ENCODE measurements at places on chromosomes 5 and 9.
A peak's percentile ranks its signal among the peaks of the same experiment; 100 is the strongest.

DNA sequence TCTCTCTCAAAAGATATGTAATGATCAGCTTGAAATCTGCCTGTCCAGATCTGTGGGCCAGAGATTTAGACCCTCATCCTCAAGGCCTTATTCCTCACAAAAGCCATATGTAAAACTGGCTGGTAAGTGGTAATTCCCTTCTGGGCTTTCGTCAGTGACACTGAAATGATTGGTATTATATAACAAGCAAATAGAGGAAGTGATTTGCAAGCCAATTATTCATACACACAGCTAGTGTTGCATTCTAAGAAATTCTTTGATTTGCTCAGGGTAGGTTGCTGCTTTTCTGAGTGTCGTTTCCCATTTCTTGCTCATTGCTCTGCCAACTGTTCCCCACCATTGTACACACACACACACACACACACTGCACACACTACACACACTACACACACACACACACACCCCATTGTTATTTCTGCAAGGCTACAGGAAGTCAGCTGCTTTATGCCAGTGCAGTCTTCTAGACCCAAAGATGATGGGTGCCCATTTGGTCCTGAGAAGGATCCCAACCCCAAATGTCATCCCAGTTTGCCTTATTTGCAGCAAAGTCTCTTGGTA, 76.8 kb downstream of the PRLR start:
- no peak for DNase-seq

DNA sequence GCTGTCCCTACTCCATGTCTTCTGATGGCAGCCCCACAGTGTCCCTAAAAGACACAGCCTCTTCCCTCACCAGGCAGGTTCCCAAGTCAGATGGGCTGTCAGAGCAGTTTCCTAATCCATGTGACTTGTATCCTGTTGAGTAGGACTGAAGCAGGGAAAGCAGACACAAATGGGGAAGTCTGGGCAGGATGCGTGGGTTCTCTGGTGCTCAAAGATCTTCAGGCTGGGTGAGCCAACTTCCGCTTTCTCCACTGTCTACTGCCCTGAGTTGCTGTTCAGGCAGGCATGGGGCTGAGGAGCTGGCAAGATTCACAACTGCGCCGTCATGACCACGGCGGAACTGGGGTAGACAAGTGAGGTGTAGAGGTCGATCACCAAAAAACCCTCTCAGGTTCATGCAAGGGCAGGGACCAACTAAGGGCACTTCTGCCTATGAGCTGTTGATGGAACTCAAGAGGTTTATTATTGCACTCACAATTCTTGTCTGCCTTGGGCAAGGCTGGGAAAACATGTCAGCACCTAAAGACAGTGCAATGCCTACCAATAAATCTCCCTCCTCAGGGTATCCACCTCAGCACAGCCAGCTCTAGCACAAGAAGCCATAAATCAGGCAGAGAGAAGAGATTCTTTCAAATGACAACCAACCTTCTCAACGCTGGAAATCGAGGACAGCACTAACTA, 83.4 kb downstream of the RAPGEF1 start:
- DNase-seq = no peak

GRCh38 chr9:114469091-114469853, 36.0 kb downstream of the WHRN start:
- no peak for DNase-seq

DNA sequence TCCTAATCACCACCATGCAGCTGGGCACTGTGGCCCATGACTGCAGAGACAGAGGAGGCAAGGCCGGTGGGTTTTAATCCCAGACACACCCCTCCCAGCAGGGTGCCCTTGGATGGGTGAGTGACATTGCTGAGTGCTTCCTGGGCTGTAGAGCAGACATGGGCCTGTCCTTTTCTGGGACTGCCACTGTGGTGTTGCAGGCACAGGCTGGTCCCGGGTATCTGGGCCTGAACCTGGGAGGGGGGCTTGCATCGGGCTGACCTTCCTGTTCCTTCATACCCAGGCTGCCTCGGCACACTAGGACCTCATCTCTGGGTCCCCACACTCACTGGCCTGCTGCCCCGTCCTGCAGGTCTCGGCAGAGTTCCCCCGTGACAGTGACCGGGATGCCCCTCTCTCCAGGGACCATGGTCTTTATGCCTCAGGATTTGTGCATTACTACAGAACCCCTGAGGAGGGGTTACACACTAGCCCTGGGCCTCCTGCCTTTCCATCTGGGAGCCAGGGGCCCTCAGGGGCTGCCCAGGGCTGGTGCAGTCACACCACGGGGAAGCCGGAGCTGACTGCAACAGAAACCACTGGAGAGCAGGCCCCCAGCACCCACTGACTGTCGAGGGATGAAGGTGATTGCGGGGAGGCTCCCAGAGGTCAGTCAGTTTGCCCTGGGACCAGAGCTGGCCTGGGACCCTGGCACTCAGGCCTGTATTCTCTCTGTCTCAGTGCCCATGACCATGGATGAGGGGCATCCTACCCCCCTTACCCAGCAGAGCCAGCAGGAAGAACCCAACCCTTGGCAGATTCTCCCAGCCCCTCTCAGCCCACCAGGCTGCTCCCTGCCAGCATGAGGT, 8.9 kb upstream of the SLC25A48 start:
- DNase-seq = no peak

DNA sequence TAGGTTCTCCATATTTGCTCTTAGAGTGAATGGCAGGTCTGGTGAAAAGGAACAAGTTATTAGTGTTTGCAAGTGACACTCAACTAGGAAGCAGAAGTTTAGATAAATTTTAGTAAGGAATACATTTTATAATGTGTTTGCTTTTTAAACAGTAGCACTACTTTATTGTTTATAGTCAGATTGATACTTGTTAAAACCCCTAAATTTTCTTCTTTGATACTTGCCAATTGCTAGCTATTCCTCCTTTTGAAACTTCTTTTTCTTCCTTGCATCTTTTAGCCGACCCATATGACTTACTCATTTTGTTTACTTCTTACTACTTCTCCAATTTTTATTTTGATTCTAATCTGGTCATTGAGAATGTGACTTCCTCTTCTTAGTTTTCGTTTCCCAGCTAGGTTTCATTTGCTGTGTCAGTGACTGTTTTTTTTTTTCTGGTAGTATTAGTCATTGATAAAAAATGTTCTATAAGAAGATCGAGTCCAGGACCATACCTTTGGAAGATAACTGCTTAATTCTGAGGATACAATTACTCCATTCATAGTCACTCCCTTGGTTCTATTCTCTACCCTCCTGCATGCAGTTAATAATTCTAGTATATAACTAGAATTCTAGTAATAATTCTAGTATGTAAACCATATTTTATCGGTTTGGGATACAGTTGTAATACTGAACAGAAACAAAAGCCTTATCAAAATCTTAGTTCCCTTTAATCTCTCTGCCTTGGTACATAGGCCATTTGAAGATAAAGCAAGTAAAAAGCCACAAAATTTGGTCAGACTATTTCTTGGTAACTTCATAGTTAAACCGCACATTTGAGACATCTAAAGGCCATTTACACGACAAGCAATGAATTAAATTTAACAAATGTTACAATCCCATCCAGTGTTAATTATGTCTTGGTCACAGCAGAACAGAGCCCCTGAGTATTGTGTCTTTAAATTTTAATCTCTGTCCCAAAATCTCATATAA, 2.8 kb upstream of the RICTOR start:
- no peak for DNase-seq

GRCh38 chr5:150068961-150069645, 17.3 kb downstream of the CSF1R start:
- DNase-seq = no peak

GRCh38 chr5:96064877-96065276, 103.2 kb upstream of the ELL2 start:
- DNase-seq = no peak

DNA sequence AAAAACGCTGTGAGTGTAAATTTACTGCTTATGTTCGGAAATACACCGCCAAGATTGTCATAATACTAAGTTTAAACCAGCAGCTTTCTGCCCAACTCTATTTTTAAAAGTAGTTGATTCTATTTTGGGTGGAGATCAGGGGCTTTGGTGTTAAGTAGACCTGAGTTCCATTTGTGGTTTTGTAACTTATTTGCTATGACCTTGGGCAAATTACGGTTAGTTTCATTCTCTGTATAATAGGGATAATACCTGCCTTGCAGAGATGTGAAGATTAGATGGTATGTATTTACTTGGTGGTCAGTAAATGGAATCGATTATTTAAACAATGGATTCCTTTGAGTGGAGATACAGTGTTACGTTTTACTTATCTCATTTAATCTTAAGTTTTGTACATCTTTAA, 1.6 kb downstream of the RAD23B start:
- DNase-seq = no peak

GRCh38 chr5:80125022-80125961, 90.1 kb downstream of the THBS4 start:
- DNase-seq = no peak

DNA sequence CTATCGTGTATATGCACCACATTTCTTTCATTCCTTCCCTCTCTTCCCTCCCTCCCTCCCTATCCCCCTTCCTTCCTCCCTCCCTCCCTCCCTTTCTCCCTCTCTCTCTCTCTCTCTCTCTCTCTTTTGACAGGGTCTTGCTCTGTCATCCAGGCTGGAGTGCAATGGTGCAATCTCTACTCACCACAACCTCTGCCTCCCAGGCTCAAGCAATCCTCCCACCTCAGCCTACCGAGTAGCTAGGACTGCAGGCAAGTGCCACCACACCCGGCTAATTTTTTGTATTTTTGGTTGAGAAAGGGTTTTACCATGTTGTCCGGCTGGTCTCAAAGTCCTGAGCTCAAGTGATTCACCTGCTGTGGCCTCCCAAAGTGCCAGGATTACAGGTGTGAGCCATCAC, 1.1 kb upstream of the ANKS6 start:
- no peak for DNase-seq

GRCh38 chr5:107464876-107465275, 205.9 kb downstream of the EFNA5 start:
- DNase-seq = no peak

DNA sequence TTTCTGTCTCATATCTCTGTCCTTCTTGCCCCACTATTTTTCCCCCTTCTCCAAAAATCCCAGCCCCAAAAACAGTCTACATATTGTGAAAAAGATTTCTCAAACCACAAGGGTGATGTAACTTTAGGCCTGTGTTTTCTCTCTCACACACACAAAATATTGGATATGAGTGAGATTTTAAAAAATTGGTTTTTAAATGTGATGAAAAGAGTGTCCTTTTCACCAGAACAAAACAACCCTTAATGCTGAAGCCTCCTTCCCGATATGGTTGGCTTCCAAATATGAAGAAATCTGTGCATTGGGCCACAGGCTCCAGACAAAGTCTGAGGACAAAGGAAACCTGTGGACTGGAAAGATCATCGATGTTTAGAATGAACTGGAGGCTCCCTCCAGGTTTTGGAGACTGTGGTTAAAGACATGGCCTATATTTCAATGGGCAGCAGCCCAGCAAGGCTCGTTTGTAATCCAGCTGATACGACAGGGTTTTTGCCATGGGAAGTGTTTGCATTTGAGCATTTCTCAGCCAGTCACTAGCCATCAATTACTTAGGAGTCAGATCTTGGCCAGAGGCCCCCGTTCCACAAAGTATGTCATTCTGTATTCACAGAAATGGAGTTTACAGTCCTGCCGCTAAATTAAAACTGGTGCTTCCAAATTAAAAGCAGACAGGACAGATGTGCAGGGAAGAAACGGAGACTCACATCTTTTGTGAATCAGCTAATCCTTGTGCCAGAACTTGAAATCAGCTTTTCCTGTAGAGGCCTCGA, 546.3 kb downstream of the EBF1 start:
- no peak for DNase-seq

DNA sequence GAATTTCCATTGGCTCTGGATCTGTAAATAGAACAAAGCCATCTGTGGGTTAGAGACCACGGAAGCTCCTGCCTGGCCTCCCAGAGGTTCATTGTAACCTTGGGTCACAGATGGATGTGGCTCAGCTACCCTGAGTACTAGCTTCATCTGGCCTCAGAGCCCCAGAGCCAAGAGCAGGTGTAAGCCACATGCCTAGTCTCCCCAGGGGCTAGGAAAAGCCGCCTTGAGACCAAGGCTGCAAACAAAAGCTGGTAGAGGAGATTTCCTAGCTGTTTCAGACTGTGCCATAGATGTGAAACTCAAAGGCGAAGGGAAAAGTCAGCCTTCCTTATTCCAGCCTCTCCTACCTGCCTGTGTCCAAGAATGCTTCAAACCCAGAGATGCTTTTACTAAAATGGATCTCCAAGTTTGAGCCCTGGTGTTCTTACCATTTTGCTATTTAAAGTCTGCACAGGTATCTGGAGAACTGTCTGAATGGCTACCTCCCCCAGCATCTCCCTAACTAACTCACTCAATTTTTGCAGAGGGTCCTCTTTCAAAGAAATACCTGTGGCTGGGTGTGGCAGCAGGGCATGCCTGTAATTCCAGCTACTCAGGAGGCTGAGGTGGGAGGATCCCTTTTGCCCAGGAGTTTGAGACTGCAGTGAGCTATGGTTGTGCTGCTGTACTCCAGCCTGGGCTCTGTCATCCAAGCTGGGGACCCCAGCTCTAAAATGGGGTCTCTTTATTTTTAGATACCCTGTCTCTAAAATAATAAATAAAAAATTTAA, 42.3 kb upstream of the MAP1B start:
- DNase-seq = peak; percentile 47

- no peak for DNase-seq
Measured at GRCh38 chr9:426976-427375, 212.3 kb downstream of the DOCK8 start.

Measured in H9 (cell line).